ENCODE measurements at places on chromosomes 2 and 18.

- no peak for DNase-seq
Observed at GRCh38 chr2:150697596-150697995, 210.1 kb upstream of the RND3 start.

DNA sequence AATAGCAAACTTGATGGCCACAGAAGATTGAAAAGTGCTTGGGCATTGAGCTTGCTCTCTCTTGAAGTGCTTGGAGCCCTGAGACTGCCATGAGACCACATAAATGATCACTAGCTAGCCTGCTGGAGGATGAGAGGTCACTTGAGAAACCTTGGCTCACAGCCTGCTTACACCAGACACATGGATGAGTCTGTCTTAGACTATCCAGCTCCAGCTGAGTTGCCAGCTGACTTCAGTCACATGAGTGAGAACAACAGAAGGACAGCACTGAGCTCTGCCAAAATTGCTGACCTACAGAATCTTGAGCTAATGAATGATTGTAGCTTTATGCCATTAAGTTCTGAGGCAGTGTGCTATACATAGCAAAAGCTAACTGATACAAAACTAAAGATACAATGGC, 18.1 kb downstream of the NABP1 start:
- DNase-seq, result peak; percentile 61

DNA sequence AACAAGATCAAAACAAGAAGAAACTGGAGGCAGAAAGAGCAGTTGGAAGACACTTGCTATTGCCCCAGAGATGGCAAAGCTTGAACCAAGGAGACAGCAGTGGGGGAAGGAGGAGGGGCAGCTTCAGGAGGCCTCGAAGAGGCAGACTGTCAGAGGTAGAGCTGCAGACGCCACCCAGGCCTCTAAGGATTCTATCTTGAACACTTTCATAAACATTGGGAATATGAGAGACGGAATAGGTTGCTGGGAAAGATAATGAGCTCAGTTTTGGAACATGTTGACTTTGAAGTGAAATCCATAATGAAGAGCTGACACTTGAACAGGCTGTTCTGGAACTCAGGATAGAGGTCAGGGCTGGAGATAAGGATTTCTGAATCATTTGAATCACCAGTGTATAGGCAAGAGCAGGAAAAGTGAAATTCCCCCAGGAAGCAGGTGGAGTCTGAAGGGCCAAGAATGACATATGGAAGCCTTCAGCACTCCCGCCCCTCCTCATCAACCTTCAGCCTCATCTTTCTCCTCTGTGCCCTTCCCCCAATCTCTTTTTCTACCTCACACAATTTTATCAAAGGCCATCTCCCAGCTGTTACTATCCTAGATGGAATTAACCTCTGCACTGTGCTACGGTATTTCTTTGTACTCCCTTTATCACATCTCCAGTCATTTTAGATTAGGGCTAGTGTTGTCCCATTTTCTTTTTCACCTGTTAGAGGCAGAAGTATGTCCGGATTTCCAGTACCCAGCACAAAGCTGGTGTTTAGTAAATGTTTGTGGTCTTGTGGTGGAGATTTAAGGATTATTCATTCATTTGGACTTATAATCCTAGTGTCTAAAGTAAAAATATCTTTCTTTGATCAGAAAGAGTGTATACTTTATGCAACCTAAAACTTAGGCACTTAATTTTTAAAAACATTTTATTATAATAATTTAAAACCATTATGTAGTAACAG, 47.5 kb upstream of the RTN4 start:
- no peak for DNase-seq

DNA sequence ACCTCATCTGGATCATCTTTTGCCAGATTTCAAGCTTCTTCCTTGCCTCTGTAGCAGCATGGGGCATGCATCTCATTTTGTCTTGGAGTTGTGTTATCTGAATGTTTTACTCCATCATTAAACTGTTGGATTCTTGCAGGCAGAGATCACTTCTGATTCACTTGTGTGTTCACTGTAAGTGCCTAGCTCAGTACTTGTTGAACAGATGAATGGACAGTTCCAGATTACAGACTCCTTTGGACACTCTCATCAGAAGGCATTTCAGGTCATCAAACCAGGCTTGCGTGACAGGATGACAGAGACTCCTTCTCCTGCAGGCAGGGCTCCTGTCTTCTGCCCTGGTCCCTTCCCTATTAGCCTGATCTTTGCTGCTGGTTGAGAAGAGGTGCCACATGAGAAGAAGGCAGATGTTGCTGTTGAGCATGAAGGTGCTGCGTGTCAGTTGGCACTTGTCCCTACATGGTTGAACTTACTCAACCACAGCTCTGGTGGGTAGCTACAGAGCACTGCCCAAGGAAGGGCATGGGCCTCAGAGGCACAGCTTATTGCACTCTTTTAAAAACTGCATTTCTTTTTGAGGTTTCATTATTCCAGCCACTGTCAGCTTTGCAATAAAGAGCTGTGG, 58.9 kb downstream of the INPP4A start:
- no peak for DNase-seq

DNA sequence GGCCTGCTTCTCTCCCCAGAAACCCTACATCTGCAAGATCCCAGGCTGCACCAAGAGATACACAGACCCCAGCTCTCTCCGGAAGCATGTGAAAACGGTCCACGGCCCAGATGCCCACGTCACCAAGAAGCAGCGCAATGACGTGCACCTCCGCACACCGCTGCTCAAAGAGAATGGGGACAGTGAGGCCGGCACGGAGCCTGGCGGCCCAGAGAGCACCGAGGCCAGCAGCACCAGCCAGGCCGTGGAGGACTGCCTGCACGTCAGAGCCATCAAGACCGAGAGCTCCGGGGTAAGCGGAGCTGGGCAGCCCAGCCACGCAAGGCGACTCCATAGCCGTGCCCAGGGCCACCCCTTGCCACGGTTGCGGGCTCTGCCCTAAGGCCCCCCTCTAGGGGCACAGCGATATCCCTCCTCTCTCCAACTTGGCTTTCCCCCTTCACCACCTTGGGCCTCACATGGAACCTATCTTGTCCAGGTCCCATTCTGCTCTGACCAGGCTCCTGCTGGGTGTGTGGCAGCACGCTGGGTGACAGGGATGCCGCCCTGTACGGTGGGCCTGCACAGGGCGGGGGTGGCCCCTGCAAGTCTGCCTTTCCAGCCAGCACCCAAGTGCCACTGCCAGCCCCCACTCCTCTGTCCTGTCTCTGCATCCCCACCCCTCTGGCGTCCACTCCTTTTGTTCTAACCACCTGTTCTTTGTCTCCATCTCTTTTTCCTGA, 248.9 kb downstream of the GLI2 start:
- DNase-seq, result no peak

GRCh38 chr2:67631483-67631882, 234.3 kb downstream of the ETAA1 start:
- DNase-seq, result no peak

DNA sequence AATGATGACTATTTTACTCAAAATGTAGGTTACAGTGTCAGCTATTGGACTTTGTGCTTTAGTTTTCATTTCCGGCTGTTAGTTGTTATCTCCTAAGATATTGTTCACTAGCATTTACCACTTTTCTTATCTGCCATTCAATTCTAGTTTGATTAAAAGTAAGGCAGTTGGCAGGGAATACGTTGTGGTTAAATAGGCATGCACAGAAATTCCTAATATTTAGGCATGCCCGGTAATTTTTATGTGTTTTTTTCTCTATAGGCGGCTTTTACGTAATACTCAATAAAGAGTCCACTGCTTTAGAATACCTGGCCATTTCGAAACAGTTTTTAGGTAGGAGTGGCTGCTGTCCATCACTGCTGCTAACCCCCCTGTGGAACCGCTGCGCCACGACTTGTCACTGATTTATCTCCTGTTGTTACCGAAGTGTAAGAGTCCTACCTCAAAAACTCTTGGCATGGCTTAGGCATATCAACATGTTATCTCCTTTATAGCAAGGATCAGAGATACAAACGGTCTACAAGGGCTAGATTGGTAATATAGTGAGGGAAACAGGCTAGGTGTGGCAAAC, 39.5 kb downstream of the BABAM2 start:
- no peak for DNase-seq

GRCh38 chr2:56250153-56250729, 66.5 kb downstream of the CCDC85A start:
- no peak for DNase-seq

DNA sequence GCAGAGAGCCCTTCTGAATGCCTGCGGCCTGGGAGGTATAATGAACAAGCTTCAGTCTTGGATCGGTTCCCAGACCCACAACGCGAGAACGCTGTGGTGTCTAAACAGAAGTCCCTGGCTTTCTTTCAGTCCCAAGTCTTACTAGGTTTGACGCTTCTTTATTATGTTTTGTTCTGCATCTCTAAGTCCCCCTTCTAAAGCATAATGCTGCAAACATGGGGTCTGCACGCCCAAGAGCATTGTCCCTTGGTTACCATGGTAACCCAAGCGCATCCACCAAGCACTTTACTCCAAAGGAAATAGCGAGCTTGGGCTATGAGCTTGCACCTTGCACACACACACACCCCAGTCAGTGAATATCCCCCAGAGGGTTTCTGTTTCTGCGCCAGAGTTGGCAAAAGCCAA, 193.7 kb downstream of the INO80D start:
- DNase-seq, result no peak

DNA sequence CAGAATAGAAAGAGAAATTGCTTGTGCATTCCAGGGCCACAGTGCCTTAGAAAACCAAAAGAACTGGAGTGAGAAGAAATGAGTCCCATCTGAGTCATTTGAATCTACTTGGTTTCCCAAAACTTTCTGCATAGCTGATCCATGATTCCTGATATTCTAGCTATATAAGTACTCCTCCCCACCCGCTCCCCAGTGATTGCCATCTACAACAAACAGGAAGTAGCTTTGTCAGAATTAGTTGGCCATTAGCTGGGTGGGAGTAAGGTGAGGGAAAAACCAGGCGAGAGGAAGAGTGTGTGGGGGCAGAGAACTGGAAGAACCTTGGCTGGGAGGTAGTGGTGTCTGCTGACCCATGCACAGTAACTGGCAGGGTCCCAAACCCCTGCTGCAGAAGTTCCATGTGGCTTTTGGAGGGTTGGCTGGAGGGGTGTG, 122.1 kb downstream of the ACAA2 start:
- peak; percentile 99 for DNase-seq

GRCh38 chr2:16315458-16315835, 350.2 kb downstream of the CYRIA start:
- DNase-seq, result no peak

GRCh38 chr18:44246001-44246400, 434.7 kb upstream of the SETBP1 start:
- DNase-seq, result peak; percentile 22

DNA sequence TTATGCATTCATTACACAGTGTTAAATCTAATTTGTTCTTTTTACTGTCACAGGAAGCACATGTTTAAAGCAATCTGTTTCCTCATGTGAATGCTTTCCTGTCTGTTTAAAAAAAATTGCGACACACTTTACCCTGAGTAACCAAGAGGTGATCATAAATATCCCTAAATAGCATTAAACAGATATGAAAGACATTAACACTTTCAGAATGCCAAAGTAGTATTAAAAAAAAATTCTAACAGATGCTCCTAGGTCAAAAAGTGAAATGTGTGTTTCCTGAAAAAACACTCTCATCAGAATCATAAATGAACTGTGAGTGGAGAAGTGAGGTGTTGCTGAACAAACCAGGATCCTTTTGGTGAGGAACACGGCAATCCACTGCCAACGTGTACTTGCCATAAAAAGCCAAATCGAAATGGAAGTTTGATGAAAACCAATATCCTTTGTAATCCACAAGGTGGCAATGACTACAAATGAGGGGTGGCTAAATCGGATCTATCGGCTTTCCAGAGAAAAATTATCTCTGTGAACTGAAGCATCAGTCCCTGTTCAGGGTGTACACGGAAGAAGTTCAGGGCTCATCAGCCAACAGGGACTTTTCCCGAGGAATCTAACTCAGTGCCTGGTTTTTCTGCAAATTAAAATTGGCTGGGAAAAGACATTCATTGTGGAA, 248.9 kb downstream of the TCF4 start:
- no peak for DNase-seq

GRCh38 chr18:63306819-63307550, 12.6 kb downstream of the BCL2 start:
- DNase-seq, result peak; percentile 84

GRCh38 chr2:174636987-174637386, 39.4 kb upstream of the WIPF1 start:
- no peak for DNase-seq

- no peak for DNase-seq
Observed at GRCh38 chr2:6562771-6563170, 302.9 kb downstream of the CMPK2 start.

- DNase-seq, result no peak
Observed at GRCh38 chr2:203835892-203836800, 31.4 kb upstream of the CTLA4 start.

GRCh38 chr2:153387203-153387602, 91.4 kb downstream of the RPRM start:
- DNase-seq, result no peak

DNA sequence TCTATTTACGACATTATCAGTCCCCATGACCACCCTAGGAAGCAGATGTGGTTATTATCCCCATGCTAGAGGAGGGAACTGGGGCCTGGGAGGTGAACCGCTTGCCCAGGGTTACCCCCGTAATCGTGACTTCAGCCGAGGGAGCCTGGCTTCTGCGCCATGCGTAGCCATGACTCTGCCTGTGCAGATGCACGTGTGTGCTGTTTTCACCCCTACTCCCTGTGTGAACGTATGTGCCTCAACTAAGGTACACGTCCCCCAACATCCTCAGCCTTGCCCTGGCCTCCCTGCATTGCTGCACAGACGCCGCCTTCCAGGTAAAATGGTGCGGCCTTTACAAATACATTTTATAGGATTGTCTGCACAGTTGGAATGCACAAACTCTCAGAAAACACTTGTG, 40.2 kb downstream of the LPIN1 start:
- DNase-seq, result no peak

- no peak for DNase-seq
Observed at GRCh38 chr2:23083966-23084365, 301.0 kb upstream of the KLHL29 start.

DNA sequence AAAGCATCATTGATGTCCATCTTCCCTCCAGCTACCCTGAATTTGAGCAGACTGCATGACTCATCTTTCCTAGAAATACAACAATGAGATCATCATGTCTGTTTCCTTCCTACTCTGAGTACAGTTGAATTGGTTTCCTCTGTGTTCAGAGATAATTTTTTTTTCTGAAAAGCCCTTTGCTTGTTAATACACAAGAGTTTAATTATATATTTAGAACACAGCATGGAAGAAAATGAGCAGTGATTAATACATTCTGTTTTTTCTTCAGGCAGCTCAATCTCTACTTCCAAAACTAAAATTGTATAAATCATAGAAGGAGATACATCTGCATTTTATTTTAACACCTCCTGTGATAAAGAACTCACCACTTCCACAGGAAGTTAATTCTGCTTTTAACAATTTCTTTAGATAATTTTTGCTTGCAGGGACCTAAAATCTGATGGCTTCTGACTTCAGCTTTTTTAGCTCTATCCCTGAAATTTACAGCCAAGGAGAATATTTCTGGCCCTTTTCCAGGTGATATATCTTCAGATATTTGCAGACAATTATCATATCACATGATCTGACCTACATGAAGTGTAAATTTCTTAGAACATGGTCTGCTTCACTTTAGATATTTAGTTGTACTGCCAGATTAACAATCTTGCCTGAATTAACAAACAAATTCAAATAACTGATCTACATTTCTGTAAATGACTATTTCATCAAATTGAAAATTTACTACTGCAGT, 249.0 kb downstream of the TRIB2 start:
- peak; percentile 54 for DNase-seq
